ENCODE measurements at places on chromosomes 12 and 14. TPM values are rescaled to one million over a fixed set of nuclear protein-coding genes. Genes with fewer than 3 reads are reported as not detected.

Gene ZNF839
- 15.1 TPM for polyA plus RNA-seq

Gene ADAM21
- polyA plus RNA-seq: 0.45 TPM

DNA sequence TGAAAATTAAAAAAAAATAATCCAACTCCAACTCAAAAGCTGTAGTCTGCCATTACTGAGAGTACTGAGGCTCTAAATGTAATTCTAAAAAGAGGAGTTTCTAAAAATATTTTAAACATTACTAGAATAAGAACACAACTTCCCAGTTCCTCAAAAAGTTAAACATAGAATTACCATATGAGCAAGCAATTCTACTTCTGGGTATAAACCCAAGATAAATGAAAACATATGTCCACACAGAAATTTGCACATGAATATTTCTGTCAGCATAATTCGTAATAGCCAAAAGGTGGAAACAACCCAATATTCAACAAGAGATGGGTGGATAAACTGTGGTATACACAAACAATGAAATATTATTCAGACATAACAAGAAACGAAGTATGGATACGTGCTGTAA, 15.0 kb upstream of the NR2C1 start:
- no peak for DNase-seq

DNA sequence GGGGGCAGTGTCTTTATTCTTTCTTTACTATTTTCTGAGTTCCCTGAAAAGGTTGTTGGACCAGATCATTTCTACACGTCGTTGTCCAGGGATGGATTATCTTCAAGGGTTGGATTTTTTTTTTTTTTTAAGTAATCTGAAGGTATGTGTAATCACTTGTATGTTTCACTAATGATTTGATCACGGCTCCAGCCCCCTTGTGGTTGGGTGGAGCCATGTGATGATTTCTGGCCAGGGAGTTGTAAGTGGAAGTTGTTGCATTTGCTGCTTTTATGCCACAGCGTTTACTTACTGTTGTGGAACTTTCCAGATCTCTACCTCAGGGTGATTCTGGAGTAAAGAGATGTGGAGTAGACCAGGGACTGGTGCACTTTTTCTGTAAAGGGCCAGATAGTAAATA, 390.3 kb downstream of the AACS start:
- DNase-seq: no peak

- no peak for DNase-seq
These were observed 4.5 kb upstream of the GPR162 start for GRCh38 chr12:6817098-6817497.

GRCh38 chr12:76028571-76029277, 2.9 kb downstream of the PHLDA1 start:
- DNase-seq: no peak

DNA sequence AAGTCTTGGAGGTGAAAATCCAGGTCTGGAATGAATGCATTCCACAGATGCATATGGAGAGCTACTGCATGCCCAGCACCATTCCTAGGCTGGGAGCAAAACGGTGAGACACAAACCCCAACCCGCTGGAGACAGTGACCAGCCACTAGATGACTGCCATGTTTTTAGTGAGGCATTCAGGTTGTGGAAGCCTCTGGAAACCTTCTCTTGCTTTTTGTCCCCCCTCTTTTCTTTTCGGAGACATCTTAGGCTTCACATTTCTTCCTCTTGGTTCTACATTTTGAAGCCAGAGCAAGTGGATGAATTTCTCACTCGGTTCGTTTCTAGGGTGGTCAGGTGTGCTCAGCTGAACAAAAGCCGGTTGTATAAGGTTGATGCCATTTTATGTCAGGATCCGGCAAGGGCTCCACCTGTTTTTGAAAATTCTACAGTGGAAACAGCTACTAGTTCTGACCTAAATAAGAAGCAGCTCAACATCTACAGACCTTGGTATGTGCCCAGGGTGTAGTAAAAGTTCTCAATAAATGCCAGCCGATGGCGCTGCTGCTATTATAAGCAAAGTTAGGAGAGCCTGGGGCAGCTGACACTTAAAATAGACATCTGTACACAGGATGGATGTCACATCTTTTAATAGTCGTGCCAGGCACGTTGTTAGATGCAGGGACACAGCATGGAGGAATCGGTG, 1.8 kb upstream of the ZNF839 start:
- DNase-seq: no peak

DNA sequence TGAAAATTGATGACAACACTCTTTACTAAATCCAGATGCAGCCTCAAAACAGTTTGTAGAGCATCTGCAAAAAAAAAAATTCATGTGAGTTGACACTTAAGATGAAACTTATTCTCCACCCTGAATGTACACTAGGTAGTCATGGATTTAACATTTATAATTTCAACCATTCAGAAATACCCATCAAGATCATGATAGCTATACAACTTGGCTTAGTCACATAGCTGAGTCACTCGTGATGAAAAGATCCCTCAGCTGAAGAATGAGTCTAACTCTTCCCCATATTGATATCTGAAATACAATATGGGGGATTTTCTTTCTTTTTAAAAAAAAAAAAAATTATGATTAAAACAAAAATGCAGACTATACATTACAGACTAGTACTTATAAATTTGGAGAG, 104.8 kb upstream of the PLEKHG7 start:
- no peak for DNase-seq

DNA sequence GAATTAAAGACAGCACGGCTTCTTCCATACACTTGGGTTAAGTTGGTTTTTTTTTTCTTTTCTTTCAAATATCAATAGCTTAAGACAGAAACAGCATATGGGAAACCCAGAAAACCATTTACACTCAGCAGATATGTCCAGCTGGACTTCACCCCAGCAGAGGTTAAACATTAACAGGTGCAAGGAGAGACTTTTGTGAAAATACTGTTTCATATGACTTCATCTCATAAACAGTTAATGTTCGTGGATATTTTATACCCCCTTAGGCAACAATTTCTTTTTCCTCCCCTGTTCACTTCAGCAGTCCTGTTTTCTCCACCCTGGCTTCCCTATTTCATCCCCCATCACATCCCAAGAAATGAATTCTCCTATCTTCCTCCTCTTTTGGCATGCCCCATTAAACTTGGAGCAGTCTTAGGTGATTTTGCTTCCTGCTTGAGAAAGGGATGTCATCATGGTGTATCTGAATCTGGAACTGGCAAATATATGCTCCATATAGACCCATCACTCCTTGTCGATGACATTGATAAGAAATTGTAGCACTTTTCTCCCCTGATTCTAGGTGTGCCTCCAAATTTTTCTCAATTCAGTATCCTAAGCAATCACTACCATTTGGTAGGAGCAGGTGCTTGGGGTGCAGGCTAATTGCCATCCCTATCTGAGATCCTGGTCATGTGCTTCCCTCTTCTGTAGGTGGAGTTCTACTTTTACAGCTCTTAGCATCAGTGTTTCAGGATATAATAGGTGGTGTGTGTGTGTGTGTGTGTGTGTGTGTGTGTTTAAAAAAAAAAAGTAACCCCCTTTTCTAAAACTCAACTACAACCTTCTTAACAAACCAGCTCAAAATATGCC, 67.9 kb downstream of the BMP4 start:
- no peak for DNase-seq

DNA sequence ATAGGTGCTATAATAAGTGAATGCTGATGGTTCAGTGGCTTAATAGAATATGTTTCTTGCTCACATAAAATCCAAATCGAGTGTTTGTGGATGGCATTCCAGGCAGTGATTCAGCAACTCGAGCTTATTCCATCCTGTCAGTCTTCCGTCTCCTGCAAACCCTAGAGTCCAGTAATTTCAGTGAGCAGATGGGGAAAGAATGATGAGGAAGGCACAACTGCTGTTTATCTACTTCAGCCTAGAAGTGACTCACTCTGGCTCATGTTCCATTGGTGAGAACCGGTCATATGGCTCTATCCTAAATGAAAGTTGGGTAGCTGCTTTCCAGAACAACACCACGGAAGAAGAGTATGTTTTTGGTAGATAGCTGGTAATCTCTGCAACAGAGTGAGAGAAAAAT, 421.8 kb upstream of the PDE3A start:
- DNase-seq: no peak

DNA sequence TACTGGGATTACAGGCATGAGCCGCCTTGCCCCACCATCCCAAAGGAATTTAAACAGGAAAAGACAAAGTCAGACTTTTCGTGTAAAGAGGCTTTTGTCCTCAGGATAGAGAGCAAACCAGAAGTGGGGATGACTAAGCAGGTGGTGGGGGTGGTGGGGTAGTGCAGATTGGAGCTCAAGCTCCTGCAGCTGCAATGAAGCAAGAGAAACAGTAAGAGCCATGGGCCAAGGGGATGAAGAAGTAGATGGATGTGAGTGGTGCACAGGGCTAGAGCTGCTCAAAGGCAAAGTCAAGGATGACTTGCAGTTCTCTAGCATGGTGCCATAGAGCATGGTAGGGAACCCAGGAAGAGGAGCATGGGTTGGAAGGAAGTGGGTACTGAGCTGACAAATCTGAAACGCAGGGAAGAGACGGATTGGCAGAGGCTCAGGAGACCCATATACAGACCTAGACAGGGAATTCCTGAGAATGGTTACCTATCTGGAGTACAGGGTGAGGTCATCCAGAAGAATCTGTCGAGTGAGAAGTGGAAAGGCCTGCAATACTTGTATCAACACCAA, 11.4 kb upstream of the RNF34 start:
- DNase-seq: no peak

GRCh38 chr12:53225635-53226424, 6.2 kb downstream of the RARG start:
- DNase-seq: no peak

DNA sequence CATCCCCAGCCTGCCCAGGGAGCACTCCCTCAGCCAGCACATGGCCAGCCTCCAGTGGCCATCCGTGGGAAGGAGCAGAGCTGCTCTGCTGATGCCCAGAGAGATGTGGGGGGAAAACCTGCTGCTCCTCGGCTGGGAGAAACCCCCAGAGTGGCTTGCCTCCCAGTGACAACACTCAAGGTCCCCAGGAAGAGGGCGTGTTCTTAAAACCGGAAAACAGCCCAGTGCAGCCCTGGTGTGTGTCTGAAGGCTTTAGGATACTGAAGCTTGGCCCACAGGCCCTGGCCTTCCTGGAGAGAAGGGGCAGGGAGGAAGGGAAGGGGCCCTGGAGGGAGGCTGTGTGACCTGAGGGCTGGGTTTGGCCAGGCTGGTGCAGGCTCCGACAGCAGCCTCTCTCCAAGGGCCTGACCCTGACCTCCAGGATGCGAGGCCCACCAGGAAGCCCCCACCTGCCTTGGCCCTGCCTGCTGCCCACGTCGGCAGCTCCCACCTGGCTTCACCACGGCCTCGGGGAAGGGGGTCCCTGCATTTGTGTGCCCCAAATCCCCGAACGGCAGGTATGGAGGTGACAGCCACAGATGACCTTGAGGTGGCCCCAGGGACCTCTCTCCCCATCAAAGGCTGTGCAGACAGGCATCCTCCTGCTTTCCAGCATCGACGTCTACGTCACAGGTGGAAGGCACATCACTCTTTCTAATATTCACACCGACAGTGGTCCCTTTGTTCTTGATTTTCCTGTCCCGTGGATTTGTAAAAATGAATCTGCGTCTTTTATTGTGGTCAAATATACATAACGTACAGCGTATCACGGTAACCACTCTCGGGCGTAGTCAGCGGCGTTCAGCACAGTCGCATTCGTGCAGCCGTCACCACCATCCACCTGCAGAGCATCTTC, 190.0 kb upstream of the C14orf180 start:
- DNase-seq: no peak

GRCh38 chr14:90922141-90922540, 105.9 kb upstream of the TTC7B start:
- no peak for DNase-seq

- no peak for DNase-seq
These were observed 235.0 kb downstream of the EFCAB11 start for GRCh38 chr14:89719366-89720075.

GRCh38 chr12:4323396-4323795, 2.4 kb downstream of the TIGAR start:
- no peak for DNase-seq

DNA sequence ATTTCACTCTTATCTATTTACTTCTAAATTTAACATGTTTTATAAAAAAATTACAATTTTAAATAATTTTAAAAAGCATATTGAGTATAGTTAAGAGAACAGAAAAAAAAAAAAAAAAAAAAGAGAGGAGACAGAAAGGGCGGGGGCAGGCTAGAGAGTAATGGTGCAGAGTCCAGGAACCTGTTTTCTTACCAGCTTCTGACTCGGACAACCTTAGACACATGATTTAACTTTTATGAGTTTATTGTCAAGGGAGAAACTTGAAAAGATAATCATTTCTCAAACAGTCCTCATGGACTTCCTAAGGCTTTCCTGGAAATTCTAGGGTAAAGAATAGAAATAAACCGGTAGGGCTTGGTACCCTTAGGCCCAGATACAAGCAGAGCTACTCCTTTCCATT, 84.3 kb downstream of the RPS6KA5 start:
- DNase-seq: no peak

GRCh38 chr12:96861656-96862055, 45.4 kb upstream of the NEDD1 start:
- DNase-seq: no peak

DNA sequence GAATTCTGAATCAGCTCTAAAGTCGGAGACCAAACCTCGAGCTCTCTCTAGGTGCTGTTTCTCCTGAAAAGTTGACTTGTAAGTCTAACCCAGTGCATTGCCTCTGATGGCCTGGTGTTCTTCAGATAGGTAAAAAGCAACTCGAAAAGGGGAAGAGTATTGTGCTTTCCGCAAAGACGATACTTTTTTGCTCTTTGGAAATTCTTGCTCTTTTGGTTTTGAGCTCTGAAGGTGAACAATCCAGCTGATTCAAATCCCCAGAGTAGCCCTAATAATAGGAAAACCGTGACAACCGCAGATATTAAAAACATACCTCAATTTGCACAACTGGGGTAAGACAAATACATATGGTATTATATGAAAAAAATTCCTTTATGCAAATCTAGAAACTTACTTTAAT, 447.4 kb downstream of the RAD51B start:
- no peak for DNase-seq
